CD4-positive, alpha-beta T cell treated with Interleukin-17A for 1 hour (primary cell): ENCODE measurements at places on chromosomes 2 and 18.

GRCh38 chr2:98458207-98458606 is 13.5 kb downstream of the INPP4A start:
- peak; percentile 60 for DNase-seq

- no peak for DNase-seq
These were observed 702.2 kb downstream of the RNF144A start for GRCh38 chr2:7619203-7619970.

DNA sequence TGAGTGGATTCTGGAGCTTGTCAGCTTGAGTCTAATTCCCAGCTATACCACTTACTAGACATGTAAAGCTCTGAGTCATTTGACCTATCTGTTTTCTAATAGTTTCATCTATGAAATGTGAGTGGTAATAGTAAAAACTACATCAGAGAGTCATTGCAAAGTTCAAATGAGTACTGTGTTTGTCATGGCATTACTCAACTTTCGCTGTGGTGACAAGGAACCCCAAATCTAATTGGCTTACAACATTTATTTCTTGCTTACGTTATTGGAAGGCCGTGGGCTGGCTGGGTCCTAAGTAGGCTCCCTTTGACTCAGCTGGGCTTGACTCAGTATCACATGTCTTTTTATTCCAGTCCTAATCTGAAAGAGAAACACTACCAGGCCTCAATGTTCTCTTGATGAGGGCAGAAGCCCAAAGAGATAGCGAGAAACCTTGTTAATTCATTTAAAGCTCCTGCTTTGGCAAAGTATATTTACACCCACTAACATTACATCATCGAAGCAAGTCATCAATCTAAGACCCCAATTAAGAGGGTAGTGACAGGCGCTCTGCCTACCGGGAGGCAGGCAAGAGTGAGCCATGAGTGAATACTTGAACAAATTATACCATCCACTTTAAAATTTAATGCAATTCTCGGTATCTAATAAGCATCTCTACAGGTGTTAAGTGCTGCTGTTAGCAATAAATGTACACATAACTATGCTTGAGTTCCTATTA is 431.8 kb upstream of the SPHKAP start:
- DNase-seq: no peak

- no peak for DNase-seq
These were observed 908 bp downstream of the STAT1 start for GRCh38 chr2:191012845-191013681.

DNA sequence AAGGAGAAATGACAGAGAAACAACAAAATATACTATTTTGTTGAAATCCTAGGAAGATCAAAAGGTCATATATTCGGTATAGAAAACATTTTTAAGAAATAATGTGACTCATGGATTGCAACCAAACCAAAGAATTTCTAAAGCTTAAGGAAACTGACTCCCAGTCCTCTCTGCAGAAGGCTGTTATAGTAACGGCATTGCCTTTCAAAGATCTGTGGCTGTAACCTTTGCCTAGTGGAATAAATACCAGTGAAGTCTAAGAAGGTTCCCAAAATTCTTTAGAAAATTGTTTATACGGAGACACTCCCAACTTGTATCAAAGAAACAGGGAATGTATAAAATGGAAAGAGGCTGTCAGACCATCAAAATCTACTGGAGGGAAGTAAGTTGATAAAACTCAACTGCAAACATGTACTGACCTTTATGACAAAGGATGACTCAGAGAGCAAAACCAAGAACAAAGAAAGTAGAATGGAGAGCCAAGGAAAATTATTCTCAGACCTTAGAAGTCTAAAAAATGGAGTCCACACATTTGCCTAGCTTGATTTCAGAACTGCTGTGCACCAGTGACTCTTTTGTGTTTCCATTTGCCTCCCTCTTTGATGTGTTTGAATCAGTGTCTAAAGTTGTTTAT is 48.6 kb upstream of the FSIP2 start:
- no peak for DNase-seq

DNA sequence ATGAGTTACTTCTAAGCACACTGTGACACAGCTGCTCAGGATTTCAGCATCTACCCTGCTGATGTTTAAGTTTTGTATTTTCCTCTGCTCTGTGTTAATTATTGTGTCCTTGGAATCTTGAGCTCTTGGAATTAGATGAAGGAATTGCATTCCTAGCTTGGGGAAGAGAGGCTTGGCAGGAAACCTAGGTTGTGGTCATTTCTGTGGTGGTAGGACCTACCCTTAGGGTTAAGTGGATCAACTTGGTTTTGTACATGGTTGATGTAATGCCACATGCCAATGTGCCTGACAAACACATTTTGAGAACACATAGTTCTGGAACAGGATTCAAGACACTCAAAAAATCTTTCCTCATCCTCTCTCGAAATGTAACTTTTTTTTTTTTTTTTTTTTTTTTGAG is 264.5 kb upstream of the MEX3C start:
- no peak for DNase-seq

DNA sequence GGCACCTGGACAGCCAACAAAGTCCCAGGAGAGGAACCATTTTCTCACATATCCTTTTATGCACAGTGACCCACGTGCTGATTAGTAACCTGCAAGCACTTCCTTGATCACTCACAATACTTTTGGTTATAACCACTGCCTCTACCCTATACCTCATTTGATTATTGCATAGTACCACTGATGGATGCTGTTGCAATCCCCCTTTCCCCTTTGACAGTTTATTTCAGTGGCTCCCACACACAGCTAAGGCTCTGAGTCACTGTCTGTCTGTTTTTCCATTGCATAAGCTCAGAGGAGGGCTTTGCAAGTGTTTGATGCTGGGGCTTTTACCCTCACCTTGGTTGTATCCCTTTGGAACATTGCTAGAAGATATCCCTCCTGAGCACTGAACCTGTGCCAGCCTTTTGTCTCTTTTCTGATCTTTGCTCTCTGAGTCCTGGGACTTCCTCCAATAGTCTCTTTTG is 101.7 kb upstream of the RBBP8 start:
- no peak for DNase-seq

GRCh38 chr2:42074661-42075060 is 26.8 kb downstream of the PKDCC start:
- DNase-seq: no peak
